Hepatic stellate cell (primary cell): ENCODE measurements at places on chromosomes 11 and 22.

GRCh38 chr11:134714021-134714656 is 302.1 kb upstream of the B3GAT1 start:
- no peak for DNase-seq

DNA sequence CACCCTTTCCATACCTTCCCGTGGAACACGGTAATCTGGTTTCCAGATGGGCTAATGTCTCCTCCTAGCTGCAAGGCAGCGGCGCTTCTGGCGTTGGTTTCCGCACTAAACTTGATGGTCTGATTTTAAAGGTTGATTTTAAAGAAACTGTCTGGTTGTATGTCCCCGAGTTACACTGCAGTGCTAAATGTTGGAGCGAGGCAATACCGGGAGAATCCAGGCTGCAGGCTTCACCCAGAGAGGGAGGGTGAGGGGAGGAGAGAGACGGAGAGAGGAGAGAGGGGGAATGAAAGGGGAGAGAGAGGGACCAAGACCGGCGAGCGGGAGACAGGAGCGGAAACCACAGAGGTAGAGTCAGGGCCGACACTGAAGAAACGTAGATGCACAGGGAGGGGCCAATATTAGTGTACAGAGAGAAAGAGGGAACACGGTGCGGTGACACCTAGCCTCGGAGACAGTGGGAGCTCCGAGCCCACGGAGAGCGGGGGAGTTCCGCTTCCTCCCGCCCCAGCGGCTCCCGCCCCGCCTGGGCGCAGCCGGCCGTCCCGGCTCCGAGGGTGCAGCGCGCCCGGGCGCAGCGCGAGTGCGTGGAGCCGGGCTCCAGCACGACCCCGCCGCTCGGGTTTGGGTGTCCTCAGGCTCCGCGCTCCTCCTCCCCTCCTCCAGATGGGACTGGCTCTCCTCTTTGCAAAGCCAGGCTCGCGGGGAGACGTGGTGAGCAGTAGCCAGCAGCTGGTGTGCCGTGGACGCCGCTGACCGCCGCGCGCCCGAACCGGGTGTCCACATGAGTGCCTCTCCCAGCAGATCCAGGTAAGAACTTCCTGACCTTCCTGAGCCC is 71.9 kb upstream of the GRAMD1B start:
- peak; percentile 6 for DNase-seq

- DNase-seq = no peak
Observed at GRCh38 chr11:13667795-13668101, 720 bp upstream of the FAR1 start.

- no peak for DNase-seq
Observed at GRCh38 chr11:126405374-126405773, 49.9 kb downstream of the ST3GAL4 start.

- DNase-seq = no peak
Observed at GRCh38 chr22:21762712-21763581, 27.4 kb upstream of the YPEL1 start.

DNA sequence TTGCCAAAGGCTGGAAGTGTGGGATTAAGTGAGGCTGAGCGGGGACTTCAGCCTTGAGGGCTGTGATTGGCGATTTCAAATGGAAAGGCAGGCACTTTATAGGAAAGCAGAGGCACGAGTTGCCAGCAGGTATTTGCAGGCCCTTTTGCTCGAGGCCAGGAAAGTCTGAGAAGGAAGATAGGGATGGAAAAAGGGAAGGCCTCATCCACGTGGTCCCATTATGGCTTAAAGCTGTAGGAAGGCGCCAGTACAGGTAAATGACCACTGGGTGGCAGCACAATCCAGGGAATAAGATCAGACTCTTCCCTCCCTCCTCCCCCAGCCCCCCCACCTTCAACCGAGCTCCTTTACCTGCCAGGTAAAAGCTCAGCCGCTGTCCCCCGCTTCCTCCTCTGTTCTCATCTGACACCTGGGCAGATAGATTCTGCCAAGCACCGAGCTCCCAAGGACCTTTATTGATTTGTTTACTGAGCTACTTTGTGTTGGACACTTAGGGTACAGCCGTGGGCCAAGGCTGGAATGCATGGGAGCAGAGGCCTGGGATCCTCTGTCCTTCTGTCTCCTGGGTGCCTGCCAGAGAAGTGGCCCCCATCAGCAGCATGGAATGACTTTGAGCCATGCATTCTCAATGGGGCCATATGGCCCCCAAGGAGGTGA is 7.5 kb downstream of the P2RX3 start:
- DNase-seq = peak; percentile 81

DNA sequence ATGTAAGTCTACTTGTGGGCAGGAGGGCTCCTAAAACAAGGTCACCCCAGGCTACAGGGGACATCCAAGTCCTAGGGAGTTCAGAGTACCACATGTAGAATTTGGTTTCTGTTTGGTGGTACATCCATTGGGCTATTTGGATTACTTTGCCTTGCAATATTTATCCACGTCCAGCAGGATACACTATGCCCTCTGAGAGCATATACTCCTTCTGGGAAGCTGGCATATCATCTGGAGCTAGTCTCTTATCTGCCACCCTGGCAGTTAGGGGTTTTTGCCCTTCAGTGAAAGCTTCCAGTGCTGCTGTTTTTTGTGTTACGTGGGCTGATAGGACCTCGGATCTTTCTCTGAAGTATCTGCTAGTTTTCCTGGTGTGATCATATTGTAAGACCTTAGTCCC is 7.3 kb downstream of the LMO2 start:
- no peak for DNase-seq

GRCh38 chr22:33542722-33543121 is 377.6 kb downstream of the LARGE1 start:
- no peak for DNase-seq

GRCh38 chr11:118202599-118203422 is 22.0 kb downstream of the JAML start:
- no peak for DNase-seq

- no peak for DNase-seq
Observed at GRCh38 chr22:44019416-44019815, 4.7 kb upstream of the PARVB start.

- DNase-seq = no peak
Observed at GRCh38 chr11:44992774-44993173, 42.1 kb upstream of the TP53I11 start.

DNA sequence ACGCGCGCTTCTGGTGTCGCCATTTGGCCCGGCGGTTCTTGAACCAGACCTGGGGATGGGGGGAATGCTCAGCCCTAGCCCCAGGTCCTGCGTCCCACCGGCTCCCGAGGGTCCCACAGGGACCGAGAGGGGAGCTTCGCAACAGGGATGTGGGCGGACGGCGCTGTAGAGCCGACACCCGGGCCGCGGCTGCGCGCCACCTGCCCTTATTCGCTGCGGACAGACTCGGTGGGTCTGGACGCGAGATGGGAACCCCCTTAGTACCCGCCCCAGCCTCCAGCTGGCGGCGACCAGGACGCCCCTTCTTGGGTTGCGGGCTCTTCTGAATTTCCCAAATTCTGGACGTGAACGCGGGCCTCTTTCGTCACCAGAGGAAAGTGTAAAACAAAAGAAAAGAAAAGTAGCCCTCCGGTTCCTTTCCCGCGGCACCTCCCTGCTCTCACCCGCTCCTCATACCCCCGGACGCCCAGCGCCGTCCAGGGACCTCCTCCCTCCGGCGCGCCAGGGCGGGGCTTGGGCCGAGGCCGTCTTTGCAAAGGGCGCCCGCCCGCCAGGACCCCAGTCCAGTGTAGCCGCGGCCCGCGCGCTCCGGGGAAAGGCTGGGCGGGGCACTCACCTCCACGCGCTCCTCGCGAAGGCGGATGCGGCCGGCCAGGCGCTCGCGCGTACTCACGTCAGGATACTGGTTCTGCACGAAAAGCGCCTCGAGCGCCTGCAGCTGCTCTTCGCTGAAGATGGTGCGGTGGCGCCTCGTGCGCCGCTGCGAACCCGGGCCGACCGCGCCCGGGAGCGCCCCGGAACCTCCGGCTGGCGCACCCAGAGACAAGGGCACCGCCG is 827 bp downstream of the GSC2 start:
- no peak for DNase-seq
